Germinal center (tissue), 1 donor: ENCODE measurements at places on chromosomes 7 and 10.

GRCh38 chr10:72061491-72061890 lies 26.9 kb downstream of the SPOCK2 start:
- no peak for DNase-seq

DNA sequence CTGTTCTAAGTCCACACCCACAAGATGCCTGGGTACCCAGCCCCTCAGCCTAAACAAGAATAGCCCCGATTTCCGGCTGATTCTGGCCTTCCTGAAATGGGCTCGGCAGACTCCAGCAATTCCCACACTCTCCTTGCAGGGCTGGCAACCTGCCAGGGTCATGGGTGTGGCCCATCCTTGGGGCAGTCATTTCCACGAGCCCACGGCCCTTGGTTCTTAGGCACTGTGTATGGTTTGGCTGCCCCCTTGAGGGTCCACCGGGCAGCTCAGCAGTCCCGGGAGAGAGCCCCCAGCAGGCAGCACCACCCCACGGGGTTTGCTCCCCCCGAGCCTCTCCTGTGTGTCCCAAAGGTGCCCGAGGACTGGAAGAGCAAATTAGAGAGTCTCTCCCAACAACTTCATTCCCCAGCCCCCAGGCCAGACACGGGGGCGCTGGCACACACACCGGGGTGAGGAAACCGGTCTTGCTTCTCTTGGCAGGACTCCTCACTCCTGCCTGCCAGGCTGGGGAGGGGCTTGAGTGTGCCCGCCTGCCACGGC lies 142.2 kb downstream of the EMX2 start:
- no peak for DNase-seq

GRCh38 chr7:52271703-52272102 lies 763.7 kb upstream of the POM121L12 start:
- DNase-seq = no peak

DNA sequence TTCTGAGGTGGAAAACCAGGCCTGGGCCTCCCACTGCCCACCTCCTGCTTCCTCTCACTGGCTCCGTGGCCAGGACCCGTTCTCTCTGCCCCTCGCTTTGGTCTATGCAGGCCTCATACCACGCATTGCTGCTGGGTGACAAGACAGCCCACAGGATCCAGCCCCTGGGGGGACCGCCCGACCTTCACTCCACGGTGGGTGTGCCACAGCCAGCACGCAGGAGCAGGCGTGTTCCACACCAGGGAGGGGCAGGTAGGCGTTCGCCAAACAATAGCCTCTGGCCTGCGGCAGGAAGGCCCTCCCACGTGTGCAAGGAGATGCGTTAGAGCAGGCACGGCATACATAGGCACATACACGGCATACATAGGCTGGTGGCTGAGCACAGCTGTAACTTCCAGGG lies 233.4 kb downstream of the WDR37 start:
- no peak for DNase-seq

GRCh38 chr7:105189859-105190492 lies 176.0 kb downstream of the KMT2E start:
- no peak for DNase-seq

DNA sequence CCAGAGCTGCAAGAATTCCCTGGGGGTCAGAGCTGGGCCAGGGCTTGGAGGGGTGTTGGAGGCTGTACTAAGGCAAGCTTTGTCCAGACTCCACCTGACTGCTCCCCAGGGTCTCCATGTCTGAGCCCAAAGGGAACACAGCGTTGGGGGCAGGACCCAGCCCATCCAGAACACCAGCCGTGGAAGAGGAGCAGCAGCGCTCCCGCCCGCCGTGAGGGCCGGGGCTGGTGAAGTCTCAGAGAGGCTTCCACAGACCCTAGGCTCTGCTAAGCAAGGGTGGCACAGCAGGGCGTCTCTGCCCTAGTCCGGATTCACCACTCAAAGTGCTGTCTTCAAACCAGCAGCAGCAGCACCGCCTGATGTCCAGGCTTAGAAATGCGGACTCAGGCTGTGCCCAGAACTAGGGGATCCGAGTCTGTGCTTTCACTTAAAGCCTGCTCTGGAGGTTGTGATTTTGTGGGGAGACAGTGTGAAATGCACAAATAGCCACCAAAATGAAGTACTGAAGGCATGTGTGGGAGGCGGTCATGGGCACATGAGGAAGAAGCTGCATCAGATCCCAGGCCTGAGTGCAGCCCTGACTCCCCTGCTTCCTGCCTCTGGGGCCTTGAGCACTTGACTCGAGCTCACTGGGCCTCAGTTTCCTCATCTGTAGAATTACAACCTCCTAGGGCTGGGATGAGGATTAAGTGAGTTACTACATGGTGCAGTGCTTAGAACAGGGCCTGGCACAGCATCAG lies 16.6 kb upstream of the AQP1 start:
- DNase-seq = no peak

GRCh38 chr10:113939212-113939860 lies 84.9 kb downstream of the NHLRC2 start:
- DNase-seq = no peak
